Glomerular endothelial cell (primary cell): ENCODE measurements at places on chromosomes 4 and X. TPM values are rescaled to one million over a fixed set of nuclear protein-coding genes. Genes with fewer than 3 reads are reported as not detected.

NLGN3 gene
- 0.10 and 0.99 TPM in 2 replicates for total RNA-seq

PDE6B gene
- total RNA-seq, result 0.39 and 1.5 TPM in 2 replicates

CFAP47 gene
- 0.19 TPM in 1 of 2 replicates, not detected in the other for total RNA-seq

PPEF1 gene
- total RNA-seq, result 0.19 TPM in 1 of 2 replicates, not detected in the other

EDA2R gene
- 7.0 and 7.6 TPM in 2 replicates for total RNA-seq

TSPAN5 gene
- 35.6 and 38.1 TPM in 2 replicates for total RNA-seq

POLA1 gene
- 5.0 and 9.6 TPM in 2 replicates for total RNA-seq

SLC10A6 gene
- not detected in 2 replicates for total RNA-seq

SMIM10 gene
- 0.29 and 0.76 TPM in 2 replicates for total RNA-seq

TRPC5OS gene
- not detected in 2 replicates for total RNA-seq

ARHGEF6 gene
- 7.4 and 11.6 TPM in 2 replicates for total RNA-seq

BANK1 gene
- 0.18 and 1.1 TPM in 2 replicates for total RNA-seq

ETDB gene
- not detected in 2 replicates for total RNA-seq

AMOT gene
- 2.5 and 3.3 TPM in 2 replicates for total RNA-seq

RADX gene
- total RNA-seq, result 1.1 TPM in 1 of 2 replicates, not detected in the other

PLP2 gene
- 50.4 and 50.9 TPM in 2 replicates for total RNA-seq

QDPR gene
- total RNA-seq, result 10.0 and 23.7 TPM in 2 replicates

CTAG2 gene
- not detected in 2 replicates for total RNA-seq

BMP3 gene
- total RNA-seq, result not detected in 2 replicates

CXCL8 gene
- total RNA-seq, result 322 and 354 TPM in 2 replicates

UGT2B11 gene
- not detected in 2 replicates for total RNA-seq

SPRY1 gene
- total RNA-seq, result 22.0 and 87.3 TPM in 2 replicates

MCF2 gene
- total RNA-seq, result 0.12 TPM in 1 of 2 replicates, not detected in the other

CXCL3 gene
- total RNA-seq, result 4.3 and 21.2 TPM in 2 replicates

YY2 gene
- total RNA-seq, result 1.1 and 2.7 TPM in 2 replicates

NALF2 gene
- total RNA-seq, result 0.29 TPM in 1 of 2 replicates, not detected in the other

BRS3 gene
- total RNA-seq, result not detected in 2 replicates

OPHN1 gene
- total RNA-seq, result 2.9 and 6.1 TPM in 2 replicates

DMP1 gene
- total RNA-seq, result not detected in 2 replicates

MAOB gene
- 0.12 and 0.19 TPM in 2 replicates for total RNA-seq

FAM9C gene
- total RNA-seq, result not detected in 2 replicates

SLC25A43 gene
- total RNA-seq, result 18.8 and 24.4 TPM in 2 replicates

SYN1 gene
- 0.15 and 0.88 TPM in 2 replicates for total RNA-seq

TMEM35A gene
- total RNA-seq, result 4.7 and 8.1 TPM in 2 replicates

KCND1 gene
- 0.78 and 1.3 TPM in 2 replicates for total RNA-seq

TBX22 gene
- total RNA-seq, result not detected in 2 replicates

BEX3 gene
- 236 and 239 TPM in 2 replicates for total RNA-seq

ARHGAP6 gene
- 1.5 and 1.7 TPM in 2 replicates for total RNA-seq

DNAAF6 gene
- total RNA-seq, result not detected in 2 replicates

VGLL1 gene
- not detected in 2 replicates for total RNA-seq

IL1RAPL2 gene
- total RNA-seq, result not detected in 2 replicates

ZNF280C gene
- 4.5 and 5.2 TPM in 2 replicates for total RNA-seq

SYAP1 gene
- total RNA-seq, result 22.2 and 23.6 TPM in 2 replicates

GPRASP3 gene
- total RNA-seq, result 3.3 and 3.6 TPM in 2 replicates

SPINK2 gene
- total RNA-seq, result not detected in 2 replicates

MAGEA6 gene
- total RNA-seq, result not detected in 2 replicates

VSIG4 gene
- not detected in 2 replicates for total RNA-seq
